Endodermal cell (in vitro differentiated cells): ENCODE measurements at places on chromosomes 7 and 10. TPM values are rescaled to one million over a fixed set of nuclear protein-coding genes. Genes with fewer than 3 reads are reported as not detected.

DNA sequence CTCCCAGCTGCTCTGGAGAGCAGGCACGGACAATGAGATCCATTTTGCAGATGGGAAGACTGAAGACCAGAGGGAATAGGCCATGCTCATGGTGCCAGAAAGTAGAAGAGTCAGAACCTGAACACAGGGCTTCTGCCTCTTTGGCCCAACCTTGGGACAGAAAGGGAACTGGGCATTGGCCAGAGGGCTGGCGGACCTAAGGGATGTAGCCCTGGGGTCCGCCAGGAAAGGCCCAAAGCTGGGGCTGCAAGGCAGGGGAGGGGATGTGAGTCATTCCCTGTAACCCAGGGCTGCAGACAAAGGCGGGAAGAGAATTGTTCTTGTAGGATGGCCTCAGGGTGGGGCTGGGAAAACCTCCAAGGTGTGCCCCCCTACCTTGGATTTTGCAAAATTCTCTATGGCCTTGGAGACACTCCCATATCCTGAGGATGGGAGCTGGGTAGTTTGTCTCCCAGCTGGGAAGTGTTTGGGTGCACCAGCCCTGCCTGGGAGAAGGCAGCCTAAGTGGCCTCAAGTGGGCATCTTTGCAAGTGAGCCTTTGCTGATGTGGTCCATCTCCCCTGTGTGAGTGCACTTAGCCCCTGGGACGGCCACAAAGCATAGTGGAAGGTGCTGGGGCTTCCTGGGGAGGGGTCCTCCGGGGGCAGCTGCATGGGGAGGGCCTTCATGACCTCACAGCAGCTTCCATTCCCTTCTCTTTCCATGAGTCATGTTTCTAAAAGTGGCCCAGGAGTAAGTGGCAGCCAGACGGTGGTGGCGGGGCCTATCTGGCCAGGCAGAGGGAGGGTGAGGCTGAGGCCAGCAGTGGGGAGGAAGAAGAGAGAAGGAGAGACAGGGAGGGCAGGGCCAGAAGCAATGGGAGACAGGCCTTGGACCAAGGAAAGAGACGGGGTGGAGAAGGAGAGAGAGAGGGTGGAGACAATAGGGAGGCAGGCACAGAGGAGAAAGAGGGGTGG, 9.2 kb downstream of the AQP1 start:
- no peak overlapping the region for H3K4me3 ChIP-seq
- DNase-seq = peak; percentile 39
- no peaks in the 10 kb centered on the region for H3K27me3 ChIP-seq
- H3K36me3 ChIP-seq = no peaks in the 10 kb centered on the region
- H3K4me1 ChIP-seq = no peaks in the 10 kb centered on the region
- H3K27ac ChIP-seq = no peak overlapping the region

DNA sequence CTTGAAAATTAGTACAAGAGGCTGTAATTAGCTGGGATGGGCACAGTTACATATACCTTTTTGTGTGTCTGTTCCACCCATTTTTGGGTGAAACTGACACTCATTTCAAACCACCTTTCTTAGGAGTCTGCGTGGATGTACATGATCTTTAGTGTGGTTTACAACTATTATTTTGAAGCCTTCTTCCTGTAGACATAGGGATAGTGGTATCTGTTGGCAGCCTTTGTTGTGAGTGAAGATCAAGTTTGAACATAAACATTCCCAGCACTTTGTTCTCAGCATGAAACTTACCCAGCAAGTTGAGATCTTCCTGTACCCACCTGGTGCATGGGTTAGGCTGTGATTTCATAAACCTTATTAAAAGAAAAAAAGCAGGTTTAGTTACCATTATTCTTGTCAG, 2.0 kb downstream of the BAG3 start:
- peak overlapping the region; percentile 94 for H3K4me3 ChIP-seq
- H3K36me3 ChIP-seq = peaks cover 9% of the 10 kb centered on the region
- H3K27me3 ChIP-seq = peaks cover 5% of the 10 kb centered on the region
- no peak for DNase-seq
- peaks cover 35% of the 10 kb centered on the region for H3K4me1 ChIP-seq

GRCh38 chr7:127848241-127848640, 183.0 kb downstream of the LRRC4 start:
- no peaks in the 10 kb centered on the region for H3K27me3 ChIP-seq
- no peak overlapping the region for H3K27ac ChIP-seq

Gene PMS2
- total RNA-seq = 18.0 to 22.1 TPM (median 21.1 TPM) in 3 replicates

Gene LRIT1
- 0.11 TPM in 1 of 2 replicates, not detected in the other for total RNA-seq

Gene IMPDH1
- 12.3 to 23.5 TPM (median 13.4 TPM) in 3 replicates for total RNA-seq

GRCh38 chr10:70816220-70816894, 609 bp downstream of the SGPL1 start:
- DNase-seq = peak; percentile 90
- peak overlapping the region; percentile 87 for H3K27ac ChIP-seq
- peak overlapping the region; percentile 94 for H3K4me3 ChIP-seq
- H3K36me3 ChIP-seq = peaks cover 39% of the 10 kb centered on the region

Gene HYAL4
- total RNA-seq = 0.51 and 0.68 TPM in 2 replicates

DNA sequence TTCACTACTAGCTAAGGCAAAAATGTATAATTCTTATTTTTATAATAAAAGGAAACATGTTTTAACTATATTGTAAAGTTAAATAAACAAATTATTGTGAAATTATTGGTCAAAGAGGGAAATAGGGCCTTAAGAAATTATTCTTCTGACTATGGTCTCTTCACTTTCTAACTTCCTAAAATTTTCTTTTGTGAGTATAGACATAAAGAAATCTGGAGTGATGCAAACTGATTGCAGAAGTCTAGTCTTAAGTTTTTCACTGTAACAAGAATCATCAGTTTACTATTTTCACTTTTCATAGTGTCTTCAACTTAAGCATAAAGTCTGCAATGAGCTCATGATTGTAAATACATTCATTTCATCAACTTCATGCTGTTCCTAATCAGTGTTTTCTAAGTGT, 525.4 kb downstream of the TFEC start:
- H3K36me3 ChIP-seq = no peaks in the 10 kb centered on the region
- no peak overlapping the region for H3K27ac ChIP-seq
- H3K4me3 ChIP-seq = no peak overlapping the region
- H3K27me3 ChIP-seq = no peaks in the 10 kb centered on the region
- no peaks in the 10 kb centered on the region for H3K4me1 ChIP-seq
